Esophagus muscularis mucosa (tissue), 4 donors: ENCODE measurements at places on chromosomes 6 and 20. TPM values are rescaled to one million over a fixed set of nuclear protein-coding genes. Genes with fewer than 3 reads are reported as not detected.

DNA sequence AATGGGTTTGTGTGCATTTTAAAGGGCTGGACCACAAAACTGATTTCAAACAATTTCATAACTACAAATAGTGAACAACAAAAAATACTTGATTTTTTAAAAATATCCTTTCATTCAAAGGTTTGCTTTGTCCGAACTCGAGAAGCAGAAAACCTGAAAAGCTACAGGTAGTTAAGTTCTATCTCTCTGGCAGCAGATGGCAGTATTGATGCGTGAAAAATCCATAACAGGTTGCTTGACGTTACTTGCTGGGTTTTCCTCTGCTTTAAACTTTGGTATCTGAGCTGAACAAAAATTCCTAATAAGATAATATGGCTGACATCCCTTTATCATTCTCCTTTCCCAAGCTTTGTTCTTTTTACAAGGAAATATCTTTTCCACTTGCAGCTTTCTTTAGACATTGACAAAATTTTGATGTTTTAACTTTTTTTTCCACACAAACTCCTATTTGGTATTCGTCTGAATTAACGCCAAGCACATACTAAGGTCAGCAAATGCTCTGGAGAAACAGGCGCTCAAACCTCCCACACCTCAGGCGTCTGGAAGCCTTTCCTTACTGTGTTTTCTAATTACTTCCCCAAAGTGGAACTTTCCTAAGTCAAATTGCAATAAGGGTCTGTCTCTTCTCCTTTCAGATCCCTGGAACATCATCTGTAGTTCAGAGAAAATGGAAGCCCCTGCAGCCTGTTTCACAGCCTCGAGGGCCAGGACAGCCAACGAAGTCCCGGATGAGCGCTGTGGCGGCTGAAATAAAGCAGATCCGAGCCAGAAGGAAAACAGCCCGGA lies 50.3 kb upstream of the GFRAL start:
- H3K4me1 ChIP-seq = no peaks in the 10 kb centered on the region
- no peak overlapping the region for H3K4me3 ChIP-seq

GRCh38 chr20:57828696-57829095 lies 118.9 kb upstream of the PMEPA1 start:
- no peaks in the 10 kb centered on the region for H3K27me3 ChIP-seq
- H3K36me3 ChIP-seq = no peaks in the 10 kb centered on the region
- H3K4me1 ChIP-seq = peaks cover 9% of the 10 kb centered on the region
- H3K27ac ChIP-seq = no peak overlapping the region
- H3K4me3 ChIP-seq = no peak overlapping the region

- no peak for DNase-seq
- no peaks in the 10 kb centered on the region for H3K36me3 ChIP-seq
- H3K4me3 ChIP-seq = no peak overlapping the region
- peaks cover 11% of the 10 kb centered on the region for H3K27me3 ChIP-seq
- H3K4me1 ChIP-seq = peaks cover 14% of the 10 kb centered on the region
These were observed 56.3 kb upstream of the ENTPD6 start for GRCh38 chr20:25139029-25139705.

DNA sequence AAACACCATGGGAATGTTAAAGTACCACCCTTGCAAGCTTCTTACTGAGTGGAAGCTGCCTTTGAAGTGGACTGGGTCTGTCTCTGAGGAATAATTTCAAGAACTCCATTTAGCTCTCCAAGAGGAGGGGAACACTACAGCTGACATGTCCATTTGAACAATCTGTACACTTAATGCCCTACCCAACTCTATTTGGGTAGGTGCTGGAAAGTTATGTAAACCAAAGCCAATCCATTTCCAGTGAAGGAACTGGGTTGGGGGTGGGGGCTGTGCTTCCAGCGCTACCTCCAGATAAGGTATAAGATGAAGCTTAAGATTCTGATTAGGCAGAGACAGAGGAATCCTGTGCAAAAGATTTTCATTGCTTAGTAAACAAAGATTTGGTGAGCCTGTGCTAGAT lies 122.0 kb downstream of the TCP11 start:
- H3K4me1 ChIP-seq = peaks cover 83% of the 10 kb centered on the region
- peaks cover 5% of the 10 kb centered on the region for H3K36me3 ChIP-seq
- H3K27me3 ChIP-seq = no peaks in the 10 kb centered on the region

GRCh38 chr6:106613590-106613989 lies 15.7 kb downstream of the RTN4IP1 start:
- no peak for DNase-seq
- H3K4me1 ChIP-seq = no peaks in the 10 kb centered on the region
- peaks cover 10% of the 10 kb centered on the region for H3K36me3 ChIP-seq
- H3K27me3 ChIP-seq = no peaks in the 10 kb centered on the region

GRCh38 chr6:107729098-107729497 lies 95.0 kb downstream of the SCML4 start:
- H3K27ac ChIP-seq = no peak overlapping the region
- DNase-seq = no peak
- no peaks in the 10 kb centered on the region for H3K4me1 ChIP-seq
- no peaks in the 10 kb centered on the region for H3K36me3 ChIP-seq
- H3K27me3 ChIP-seq = no peaks in the 10 kb centered on the region

- peaks cover 21% of the 10 kb centered on the region for H3K4me1 ChIP-seq
- no peaks in the 10 kb centered on the region for H3K27me3 ChIP-seq
- H3K27ac ChIP-seq = no peak overlapping the region
- H3K4me3 ChIP-seq = no peak overlapping the region
- DNase-seq = no peak
These were observed 9.5 kb downstream of the SDCBP2 start for GRCh38 chr20:1319462-1319861.

DNA sequence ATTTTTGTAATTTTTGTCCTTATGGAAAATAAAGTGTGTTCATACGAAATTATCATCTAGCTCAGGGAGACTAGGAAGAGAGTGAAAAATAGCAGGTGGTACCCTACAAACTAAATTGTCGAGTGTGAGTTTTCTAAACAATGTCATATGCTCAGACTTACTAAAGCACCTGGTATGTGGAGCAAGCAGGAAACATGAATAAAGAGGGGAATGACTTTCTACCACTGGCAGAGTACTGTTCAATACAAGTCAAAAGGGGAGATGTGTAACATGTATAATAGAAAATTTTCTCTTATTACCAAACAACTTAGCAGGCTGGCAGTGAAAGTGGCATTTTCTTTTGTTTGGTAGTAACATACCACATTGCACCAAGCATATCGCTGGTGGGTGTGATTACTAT lies 36.1 kb downstream of the CTNNBL1 start:
- H3K4me1 ChIP-seq = peaks cover 66% of the 10 kb centered on the region
- no peak for DNase-seq
- H3K4me3 ChIP-seq = no peak overlapping the region
- no peaks in the 10 kb centered on the region for H3K27me3 ChIP-seq
- peak overlapping the region; percentile 56 for H3K27ac ChIP-seq
- H3K36me3 ChIP-seq = peaks cover 7% of the 10 kb centered on the region

- no peaks in the 10 kb centered on the region for H3K36me3 ChIP-seq
- no peak overlapping the region for H3K27ac ChIP-seq
- H3K4me1 ChIP-seq = no peaks in the 10 kb centered on the region
- H3K27me3 ChIP-seq = no peaks in the 10 kb centered on the region
- DNase-seq = no peak
- H3K4me3 ChIP-seq = no peak overlapping the region
These were observed 153.7 kb upstream of the OLIG3 start for GRCh38 chr6:137647762-137648447.

The MUC22 gene
- not detected for total RNA-seq

DNA sequence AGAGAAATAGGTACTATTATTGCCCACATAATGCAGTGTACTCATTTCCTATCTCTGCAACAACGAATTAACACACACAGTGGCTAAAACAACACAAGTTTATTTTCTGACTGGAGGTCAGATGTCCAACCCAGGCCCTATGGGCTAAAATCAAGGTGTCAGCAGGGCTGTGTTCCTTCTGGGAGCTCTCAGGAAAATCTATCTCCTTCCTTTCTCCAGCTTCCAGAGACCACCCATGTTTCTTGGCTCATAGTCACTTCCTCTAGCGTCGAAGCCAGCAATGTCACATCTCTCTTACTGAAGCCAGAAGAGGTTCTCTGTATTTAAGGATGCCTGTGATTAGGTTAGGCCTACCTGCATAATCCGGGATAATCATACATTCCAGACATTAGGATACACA lies 60.9 kb upstream of the TOP1 start:
- peaks cover 10% of the 10 kb centered on the region for H3K4me1 ChIP-seq
- H3K4me3 ChIP-seq = no peak overlapping the region
- H3K27me3 ChIP-seq = no peaks in the 10 kb centered on the region
- no peaks in the 10 kb centered on the region for H3K36me3 ChIP-seq
- H3K27ac ChIP-seq = no peak overlapping the region

The GLYATL3 gene
- total RNA-seq = not detected

DNA sequence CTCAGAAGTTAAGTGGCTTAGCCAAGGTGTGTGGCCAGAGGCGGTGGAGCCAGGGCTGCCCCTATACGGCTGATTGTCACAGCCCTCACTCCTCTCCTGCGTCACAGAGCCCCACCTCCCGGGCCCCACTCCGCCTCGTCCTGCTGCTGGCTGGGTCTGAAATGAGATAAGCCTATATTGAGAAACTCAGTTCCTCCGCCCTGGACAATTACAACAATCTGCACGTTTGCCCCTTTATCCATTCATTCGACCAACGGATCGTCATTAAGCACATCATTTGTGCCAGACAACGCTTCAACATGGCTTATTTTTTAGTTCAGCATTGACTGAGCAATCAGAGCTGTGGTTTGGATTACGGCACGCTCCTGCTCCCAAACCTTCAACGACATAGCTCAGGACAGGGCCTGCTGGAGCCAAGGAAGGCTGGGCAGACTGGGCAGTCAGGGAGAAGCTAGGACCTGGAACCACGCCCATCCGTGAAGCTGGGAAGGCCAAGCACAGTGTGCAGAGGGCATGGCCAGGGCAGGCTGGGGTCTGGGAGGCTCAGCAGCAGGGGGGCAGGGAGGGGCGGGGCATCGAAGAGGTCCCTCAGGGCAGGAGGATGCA lies 16.6 kb upstream of the EZR start:
- no peaks in the 10 kb centered on the region for H3K4me1 ChIP-seq
- H3K27me3 ChIP-seq = no peaks in the 10 kb centered on the region
- no peak for DNase-seq
- H3K27ac ChIP-seq = no peak overlapping the region
